Fibroblast of upper back skin (primary cell): ENCODE measurements at places on chromosomes 2 and 18.

DNA sequence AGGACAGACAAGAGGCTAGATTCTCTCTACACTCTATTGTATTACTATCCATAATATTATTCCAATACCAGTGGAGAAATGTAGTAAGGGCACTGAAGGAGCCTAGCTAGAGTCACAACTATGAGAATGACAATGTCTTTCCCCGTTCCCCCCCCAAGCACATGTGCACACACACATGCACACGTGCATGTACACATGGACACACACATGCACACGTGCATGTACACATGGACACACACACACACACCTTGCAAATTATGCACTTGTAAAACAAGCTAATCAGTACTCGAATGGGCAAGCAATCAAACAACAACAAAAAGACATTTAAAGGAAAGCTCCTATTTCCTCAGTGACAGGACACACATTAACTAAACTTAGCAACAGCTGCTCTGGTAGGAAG lies 65.2 kb downstream of the INSIG2 start:
- no peak for DNase-seq

GRCh38 chr2:218229239-218229638 lies 12.2 kb downstream of the ARPC2 start:
- DNase-seq = peak; percentile 88

DNA sequence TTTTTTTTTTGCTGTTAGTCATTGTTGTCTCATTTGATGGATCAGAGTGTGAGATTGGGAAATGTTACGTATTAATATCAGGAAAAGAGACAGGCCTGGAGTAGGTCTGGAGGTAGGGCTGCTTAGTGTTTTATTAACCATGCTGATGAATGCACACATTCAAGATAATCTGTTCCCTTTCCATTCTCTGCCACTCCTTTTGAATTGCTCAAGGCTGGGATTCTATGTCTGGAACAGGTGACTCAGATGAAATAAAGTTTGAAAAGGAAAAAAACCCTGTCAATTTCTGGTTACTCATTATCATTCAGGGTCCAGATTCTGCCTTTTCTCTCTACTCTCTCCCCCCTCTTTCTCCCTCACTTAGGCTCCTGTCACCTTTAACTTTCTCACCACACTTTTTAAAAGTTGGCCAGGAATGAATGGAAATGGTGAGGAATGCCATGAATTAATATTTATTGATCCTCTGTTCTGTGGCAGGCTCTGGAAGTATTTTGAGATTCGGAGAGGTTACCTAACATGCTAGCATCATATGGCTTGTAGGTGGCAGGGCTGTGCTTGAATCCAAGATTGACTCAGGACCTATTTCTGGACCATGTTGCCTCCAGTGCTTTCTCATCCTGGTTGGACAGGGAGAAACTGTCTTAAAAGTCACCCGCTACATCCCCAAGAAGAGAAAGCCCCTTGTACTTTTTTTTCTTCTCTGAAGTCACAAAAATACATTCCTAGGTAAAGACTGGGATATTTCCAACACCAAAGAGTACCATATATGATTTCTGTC lies 40.2 kb downstream of the MAP4K4 start:
- DNase-seq = no peak

- DNase-seq = no peak
These were observed 9.4 kb downstream of the COPS9 start for GRCh38 chr2:240126731-240127130.

DNA sequence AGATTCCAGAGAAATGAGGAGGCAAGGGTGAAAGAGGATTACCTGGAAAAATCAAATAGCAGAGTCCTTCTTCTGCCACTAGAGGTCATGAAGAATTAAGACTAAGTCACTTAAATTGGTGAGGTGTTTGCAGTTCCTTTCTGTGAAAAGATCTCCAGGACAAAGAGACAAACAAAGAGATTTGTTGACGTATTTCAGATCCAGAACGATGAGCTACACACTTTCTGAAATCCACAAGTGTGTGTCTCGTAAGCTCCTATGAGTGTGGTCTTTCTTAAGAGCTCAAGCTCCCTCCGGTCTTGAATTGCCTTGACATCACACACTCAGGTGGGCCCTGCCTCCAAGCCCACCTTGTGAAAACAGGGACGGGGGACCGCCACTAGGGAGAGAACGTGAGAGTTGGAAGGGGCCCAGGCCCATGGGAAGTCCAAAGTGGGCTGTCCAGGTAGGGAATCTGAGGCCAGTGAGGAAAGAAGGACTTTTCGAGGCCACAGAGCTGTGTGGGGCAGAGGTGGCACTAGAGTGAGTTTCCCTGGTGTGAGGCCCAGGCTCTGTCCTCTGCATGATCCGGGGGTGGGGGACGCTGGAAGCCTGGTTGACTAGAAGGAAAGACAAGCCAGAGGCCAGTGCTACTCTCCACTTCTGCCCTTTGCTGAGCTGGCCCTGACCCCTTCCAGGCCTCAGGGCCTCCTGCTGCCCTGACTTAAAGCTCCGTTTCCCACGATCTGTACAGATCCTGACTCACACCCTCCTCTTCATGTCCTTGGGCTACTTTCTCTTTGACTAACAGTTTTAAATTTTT lies 168.1 kb upstream of the NCK2 start:
- peak; percentile 53 for DNase-seq

- no peak for DNase-seq
These were observed 5.6 kb upstream of the ATOH8 start for GRCh38 chr2:85748039-85748734.

GRCh38 chr2:209726311-209726710 lies 45.3 kb upstream of the UNC80 start:
- DNase-seq = no peak

- peak; percentile 81 for DNase-seq
These were observed 295.2 kb downstream of the SRBD1 start for GRCh38 chr2:45315861-45316260.

DNA sequence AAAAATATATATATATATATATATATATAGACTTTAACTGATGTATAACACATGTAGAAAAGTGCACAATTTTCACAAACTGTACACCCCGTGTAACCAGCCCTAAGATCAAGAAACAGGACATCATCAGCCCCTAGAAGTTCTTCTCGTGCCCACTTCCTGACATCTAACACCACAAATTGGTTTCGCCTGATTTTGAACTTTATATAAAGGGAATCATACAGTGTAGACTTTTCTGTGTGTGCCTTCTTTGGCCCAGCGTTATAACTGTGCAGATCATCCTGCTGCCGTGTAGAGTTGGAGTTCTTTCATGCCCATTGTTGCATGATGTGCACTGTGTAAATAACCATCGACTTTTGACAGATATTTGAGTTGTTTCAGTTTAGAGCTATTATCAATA lies 41.0 kb downstream of the SMAD7 start:
- no peak for DNase-seq

DNA sequence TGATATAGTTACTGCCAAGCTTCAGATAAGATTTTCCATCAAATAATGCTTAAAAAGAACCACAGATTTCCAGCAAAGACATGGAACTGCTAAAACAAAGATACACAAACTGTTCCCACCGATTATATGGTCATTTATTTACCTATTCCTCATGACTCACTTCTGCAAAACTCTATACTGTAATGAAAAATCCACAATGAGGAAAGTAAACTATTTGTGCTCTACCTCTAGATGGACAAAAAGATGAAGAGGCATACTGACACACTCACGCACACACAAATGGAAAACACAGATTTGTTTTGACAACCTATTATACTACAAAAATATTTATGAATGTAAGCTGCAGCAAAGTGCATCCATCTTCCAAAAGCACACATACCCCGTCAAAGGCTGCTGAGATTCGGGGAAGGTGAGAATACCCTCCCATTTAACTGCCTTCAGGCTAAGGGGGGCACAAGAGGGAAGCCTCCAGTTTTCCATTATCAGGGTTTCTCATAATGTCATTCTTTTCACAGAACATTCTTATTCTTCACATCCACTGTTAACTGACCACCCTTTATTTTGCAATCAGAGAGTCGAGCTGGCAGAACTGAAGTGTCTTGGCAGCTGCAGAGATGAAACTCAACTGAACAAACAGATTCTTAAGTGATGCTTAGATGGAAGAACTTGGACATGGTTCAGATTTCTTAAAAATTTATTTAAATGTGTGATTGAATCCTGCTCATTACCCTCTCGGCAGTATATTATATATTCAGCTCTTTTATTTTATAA lies 115.9 kb upstream of the TANK start:
- no peak for DNase-seq

DNA sequence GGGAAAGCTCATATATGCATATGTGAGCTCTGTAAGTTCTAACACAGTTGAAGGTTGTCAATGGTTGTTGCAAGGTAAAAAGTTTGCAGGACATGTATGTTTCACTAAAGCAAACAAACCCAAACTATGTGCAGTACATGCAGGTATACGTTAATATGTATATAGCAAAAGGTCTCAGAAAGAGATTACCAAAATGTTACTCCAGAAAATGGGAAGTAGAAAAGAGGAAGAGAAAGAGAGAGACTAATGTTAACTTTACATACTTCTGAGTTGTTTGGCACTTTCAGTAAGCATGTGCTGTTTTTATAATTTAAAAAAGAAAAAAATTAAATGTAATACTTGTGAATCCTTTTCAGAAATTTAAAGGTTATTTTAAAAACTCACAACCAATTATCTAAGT lies 32.8 kb upstream of the PEX13 start:
- DNase-seq = no peak

- DNase-seq = peak; percentile 73
These were observed 3.6 kb upstream of the ARL4C start for GRCh38 chr2:234500394-234501006.

DNA sequence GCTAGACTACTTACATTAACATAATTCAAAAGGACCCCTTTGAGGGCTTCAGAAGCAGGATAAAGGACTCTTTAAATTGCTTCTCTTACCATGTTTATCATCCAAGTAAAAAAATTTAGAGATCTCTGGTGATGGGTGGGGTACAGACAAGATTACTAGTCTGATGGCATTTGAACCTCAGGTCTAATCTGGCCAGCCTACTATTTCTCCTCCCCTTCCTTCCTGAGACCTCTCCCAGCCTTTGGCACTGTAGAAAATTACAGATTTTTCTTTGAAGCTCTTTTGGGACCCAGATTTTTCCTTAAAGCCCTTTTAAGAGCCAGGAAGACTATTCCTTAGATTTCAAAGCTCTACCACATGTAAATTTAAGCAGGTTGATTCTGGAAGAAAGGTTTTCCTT lies 28.9 kb downstream of the GCA start:
- no peak for DNase-seq

DNA sequence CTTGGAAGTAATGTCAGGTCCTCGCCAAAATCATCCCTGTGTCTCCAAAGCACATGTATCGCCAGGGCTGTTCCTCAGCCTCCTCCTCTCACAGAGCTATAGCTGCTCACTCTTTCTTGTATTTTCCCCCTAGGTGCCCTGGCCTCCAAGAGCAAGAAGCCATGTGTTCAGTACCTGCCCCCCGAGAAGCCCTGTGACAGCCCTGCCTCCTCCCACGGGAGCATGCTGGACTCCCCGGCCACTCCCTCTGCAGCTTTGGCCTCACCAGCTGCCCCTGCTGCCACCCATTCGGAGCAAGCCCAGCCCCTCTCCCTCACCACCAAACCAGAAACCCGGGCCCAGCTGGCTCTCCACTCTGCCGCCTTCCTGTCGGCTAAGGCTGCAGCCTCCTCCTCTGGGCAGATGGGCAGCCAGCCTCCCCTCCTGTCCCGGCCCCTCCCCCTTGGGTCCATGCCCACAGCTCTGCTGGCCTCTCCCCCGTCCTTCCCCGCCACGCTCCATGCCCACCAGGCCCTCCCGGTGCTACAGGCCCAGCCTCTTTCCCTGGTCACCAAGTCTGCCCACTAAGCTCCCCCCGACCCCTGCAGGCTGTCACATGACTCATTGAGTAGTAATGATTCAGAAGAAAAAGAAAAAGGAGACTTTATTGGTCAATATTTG lies 18.8 kb downstream of the TGOLN2 start:
- DNase-seq = peak; percentile 30

DNA sequence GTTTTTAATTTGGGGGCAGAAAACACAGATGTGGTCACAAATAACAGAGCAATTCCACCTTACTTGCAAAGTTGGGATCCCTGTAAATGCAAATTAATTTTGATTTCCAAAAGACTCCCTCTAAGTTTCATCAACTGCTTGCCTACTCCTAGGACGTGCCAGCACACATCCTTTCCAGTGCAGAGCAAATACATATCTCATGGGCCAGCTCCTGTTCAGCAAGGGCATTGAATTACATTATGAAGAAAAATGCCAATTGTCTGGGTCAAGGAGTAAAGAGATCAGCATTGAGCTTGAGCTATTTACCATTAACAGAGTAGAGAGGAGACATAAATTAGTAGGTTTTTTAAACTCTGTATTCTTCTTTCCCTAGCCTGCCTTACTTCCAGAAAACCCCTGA lies 18.8 kb downstream of the PID1 start:
- no peak for DNase-seq

DNA sequence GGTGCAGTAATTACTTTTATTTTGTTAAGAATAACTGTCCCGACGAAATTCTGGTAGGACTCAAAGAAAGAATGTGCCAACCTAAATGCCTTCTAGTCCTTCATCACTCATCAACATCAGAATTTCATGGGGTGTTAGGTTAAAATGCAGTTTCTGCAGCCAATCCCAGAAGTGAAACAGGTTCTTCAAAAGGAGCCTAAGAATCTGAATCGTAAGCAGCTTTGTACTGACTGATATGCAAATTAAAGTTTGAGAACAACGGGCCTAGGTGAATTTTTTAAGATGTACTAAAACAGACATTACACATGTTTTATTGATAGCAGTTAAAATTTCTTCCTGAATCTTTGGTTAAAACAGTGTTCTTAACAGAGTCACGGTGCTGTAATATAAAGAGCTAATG lies 140.3 kb upstream of the ZC3H15 start:
- no peak for DNase-seq

GRCh38 chr2:182550234-182550633 lies 123.4 kb upstream of the PDE1A start:
- DNase-seq = no peak

- no peak for DNase-seq
These were observed 151.0 kb upstream of the GATA6 start for GRCh38 chr18:22018366-22018765.

DNA sequence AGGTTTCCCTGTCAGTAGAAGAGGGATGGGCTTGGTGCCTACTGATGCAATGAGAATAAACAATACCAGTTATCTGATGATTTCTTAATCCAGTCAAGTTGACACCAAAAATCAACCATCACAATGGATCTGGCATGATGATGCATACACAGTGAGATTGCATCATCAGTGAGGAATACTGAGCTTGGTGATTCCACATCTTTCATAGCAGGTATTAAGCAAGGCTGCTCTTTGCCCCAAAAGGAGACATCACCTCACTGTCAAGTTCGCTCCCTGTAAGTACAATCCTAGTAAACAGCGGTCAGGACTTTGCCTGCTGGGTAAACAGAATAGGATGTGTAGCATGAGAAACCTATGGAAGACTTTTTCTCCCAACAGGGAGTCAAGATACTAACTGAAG lies 282.7 kb upstream of the CDH2 start:
- no peak for DNase-seq

- peak; percentile 52 for DNase-seq
These were observed 161.9 kb upstream of the SKOR2 start for GRCh38 chr18:47413327-47413726.

DNA sequence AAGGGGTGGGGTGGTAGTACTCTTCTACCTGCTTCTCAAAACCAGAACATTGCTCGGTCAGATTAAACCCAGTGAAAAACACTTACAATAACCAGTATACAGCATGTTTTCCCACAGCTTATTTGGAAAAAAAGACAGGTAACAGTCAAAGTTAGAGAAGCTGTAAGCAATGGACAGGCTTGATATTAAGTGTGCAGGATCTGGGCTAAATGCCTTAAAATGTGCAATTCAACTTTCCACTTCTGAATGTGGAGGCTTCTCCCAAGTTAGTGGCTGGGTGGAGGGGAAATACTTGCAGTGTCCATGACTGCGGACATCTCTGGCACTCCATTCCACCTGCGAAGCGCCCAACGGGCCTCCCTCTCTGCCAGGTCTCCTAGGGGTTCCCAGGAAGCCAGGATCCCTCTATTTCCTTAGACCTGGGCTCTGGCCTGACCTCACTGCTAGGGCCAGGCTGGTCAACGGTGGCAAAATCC lies 5.3 kb downstream of the ZEB2 start:
- DNase-seq = no peak
